ENCODE measurements at places on chromosomes 7 and 10.

DNA sequence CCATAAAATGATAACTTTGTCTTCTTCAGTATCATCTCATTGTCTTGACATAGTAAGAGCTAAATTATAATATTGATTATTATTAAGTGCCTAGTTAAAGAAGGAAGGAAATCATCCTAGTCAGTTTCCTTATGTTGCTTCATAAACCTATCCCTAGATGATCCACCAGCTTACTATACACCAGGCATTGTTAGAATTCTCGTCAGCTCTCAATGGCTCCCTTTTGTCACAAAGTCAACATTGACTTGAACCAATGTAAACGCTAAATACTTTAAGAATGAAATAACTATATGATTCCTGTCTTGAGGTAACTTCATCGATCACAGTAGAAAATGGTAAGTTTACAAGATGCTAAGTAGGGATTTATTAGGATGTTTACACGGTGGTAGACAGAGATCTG lies 1162.9 kb downstream of the CNTNAP2 start:
- no peak for DNase-seq

GRCh38 chr10:83367036-83367435 lies 772.3 kb upstream of the GHITM start:
- no peak for DNase-seq

DNA sequence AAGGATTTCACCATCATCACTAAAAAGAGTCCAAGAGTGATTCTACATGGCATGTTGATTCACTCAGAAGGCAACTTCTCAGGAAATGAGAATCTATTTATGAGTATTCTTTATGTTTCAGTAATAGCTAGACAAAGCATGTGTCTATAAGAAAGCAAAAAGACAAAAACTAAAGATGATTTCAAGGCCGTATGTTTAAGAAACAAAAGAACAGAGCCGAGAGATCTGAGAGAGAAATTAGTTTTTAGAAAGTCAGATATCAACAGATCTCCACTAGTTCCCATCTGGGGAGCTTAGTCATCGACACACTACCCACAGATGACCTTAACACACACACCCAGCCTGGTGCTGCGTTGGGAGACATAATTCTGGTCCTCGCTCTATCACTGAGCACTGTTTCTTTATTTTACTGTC lies 21.0 kb downstream of the PIP4K2A start:
- DNase-seq: peak; percentile 58

DNA sequence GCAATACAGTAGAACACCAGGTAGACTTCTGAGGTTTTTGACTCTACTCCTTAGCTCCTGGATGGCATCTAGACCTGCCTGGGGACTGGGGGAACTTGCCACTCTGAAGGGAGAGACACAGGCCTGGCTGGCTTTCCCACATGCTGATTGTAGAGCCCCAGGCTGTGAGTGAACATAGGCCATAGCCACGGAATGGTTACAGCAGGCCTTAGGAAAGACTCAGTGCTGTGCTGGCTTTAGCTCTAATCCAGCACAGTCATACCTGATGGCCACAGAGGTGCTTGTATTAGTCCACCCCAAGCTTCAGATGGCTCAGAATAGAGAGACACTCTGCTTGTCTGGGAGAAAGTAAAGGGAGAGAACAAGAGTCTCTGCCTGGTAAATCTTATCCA lies 35.0 kb upstream of the ARHGAP12 start:
- no peak for DNase-seq

DNA sequence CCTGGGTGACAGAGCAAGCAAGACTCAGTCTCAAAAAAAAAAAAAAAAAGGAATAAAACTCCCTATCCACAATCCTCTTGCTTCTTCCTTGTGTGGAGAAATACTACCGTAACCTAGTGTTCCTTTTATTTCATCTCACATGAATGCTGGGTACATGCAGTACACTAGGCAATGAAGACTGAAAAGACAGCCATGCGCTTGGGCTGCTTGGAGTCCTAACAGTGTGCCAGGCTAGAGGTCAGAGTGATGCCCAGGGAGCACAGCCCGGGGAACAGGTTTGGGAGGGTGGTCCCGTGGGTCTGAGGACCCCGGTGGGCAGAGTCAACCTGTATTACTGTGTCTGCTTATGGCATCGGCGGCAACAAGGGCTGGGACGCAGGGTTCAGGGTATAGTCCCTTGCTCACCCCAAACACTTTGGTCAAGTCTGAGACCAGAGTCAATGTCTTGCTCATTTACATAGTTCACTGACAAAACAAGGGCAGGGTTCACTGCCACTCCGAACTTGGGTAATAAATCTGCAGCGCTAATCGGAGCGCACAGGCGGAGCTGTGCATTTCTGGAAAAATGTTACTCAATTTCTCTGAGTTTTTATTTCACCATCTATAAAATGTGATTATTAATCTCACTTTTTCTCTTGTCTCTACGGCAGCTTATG lies 118.0 kb downstream of the CLEC2L start:
- no peak for DNase-seq

DNA sequence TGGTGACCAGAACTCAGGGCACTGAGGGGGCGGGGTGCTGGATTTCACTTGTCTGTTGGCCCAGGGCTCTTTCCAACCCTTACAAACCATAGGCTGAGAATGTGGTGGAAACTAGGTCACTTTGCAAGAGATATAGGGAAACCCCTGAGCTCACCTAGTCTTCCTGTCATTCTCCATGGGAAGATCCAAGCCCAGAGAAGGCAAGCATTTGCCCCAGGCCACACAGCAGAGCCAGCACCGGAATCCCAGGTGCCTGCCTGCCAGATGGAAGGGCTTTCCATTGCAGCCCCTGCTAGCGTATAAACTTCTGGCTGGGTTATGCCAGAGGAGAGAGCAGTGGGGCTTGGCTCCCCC lies 427 bp downstream of the PYROXD2 start:
- DNase-seq: no peak

- no peak for DNase-seq
Observed at GRCh38 chr7:86768394-86768793, 124.7 kb downstream of the GRM3 start.

DNA sequence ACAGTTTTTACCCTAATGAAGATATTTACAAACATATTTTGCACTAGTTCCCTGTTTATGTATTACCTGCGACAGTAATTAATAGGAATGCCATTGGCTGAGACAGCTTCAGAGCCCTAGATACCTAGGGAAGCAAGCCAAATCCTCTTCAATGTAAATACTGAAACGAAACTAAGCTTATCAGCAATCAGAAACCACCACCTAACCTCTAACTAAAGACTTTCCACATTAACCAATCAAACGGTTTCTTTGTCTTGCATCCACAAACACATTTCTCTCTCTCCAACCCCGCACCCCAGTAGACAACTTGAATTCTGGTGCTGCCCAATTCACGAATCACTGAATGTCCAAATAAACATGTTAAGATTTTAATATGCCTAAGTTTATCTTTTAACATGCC lies 474.4 kb upstream of the C7orf33 start:
- no peak for DNase-seq

DNA sequence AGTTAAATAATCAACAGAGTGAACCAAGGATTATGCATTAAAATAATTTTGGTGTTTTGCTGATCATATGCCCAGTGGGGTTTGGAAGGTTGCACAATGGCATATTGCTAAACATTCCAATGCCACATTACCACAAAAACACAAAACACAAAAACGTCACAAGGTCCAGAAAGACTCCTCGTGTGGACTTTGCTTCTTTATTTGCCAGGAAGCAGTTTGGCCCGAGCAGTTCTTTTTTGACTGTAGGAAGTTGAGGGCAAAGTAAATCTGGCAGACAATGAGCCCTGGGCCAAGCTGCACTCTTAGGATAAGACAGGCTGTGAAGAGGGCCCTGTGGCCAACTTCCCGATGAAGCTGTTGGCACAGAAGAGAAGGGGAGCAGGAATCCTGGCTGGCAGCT lies 39.2 kb upstream of the SLC35B4 start:
- DNase-seq: no peak

DNA sequence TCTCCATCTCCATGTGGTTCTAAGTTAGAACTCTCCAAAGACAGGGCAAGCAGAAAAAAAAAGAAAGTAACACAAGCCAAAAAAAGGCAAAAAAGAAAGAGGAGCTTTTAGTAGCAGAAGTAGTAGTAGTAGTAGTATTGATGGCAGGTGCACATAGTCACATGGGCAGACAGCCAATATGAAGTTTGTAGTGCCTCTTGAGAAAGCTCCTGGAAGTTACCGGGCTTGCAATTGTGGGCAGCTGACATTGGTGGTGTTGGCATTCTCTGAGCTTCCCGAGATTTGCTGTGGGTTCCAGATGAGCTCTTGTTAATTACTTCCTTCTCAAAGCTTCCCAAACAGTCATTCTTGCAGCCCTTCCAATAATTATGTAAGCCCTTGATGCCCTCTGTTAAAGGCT lies 1128.5 kb downstream of the TYW1 start:
- no peak for DNase-seq
